LoVo (cell line): ENCODE measurements at places on chromosomes 16 and 17.

DNA sequence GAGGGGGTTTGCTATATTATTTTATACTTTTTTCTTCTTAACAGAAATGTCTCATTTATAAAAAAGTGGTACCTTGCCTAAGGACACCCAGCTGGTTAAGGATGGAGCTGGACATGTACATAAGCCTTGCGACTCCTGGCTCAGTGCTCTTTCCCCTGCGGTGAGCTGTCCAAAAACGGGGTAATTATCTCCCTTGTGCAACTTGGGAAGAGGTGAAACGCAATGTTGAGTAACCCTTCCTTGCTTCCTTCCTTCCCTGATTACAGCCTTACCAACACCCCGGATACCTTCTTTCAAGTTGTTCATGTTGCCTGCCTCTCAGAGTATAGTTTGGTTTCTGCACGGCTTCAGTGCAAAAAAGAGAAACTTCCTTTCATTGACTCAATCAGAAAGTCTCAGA is 94.1 kb upstream of the XYLT1 start:
- no peak for DNase-seq

DNA sequence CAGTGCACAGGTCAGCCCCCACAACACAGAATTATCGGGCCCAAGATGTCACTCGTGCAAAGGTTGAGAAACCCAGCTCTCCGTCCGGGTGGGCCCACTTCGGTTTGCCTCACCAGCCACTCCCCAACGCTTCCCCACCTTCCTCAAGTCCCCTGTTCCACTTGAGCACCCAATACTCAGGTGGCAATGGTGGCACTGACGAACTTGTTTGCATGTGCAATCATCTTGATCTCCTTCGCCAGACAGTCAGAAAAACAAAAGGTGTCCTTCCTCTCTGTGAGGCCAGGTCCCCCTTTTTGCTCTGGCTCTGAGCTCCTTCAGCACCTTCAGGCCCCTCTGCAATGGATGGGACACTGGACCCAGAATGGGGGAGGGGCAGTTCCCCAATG is 3.7 kb downstream of the GGA2 start:
- no peak for DNase-seq

- no peak for DNase-seq
Measured at GRCh38 chr17:16423226-16423872, 8.0 kb downstream of the TRPV2 start.

DNA sequence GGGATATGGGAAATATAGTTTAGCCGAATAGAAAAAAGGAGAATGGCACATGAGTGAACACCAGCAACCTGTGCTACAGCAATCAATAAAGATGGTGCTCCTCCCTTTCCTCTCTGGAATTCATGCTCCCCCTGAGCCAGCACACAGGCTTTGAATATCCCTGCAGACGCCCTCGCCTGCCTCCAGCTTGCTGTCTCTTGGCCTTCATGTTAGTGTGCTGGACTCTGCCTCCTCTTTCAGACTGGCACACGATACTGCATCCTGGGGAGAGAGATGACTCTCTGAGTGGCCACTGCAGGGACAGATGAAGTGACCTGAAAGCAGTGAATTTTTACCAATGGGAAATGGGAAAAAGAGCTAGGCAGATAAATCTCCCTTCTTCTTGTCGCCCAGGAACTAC is 498.6 kb upstream of the SALL1 start:
- DNase-seq: no peak

- no peak for DNase-seq
Measured at GRCh38 chr16:22370038-22370820, 4.2 kb downstream of the CDR2 start.

GRCh38 chr16:65786916-65787315 is 579.6 kb upstream of the CDH5 start:
- DNase-seq: no peak

DNA sequence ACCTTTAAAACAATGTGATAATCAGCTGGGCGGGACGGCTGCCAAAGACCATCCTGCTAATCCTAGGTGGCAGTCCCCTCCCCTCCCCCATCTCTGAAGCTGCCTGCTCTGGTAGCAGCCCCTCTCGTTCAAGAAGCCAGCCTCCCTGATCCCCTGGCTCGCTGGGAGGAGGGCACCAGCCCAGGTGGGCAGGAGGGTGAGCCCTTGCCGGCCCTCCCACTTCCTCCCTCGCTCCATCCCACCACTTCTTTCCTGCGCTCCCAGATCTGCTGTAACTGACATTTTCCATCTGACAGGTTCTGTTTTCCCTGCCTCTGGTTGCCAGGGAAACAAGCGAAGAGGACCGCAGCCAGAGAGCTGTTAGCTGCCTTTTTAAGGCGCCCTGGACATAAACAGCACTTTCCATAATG is 155.7 kb upstream of the TNRC6C start:
- no peak for DNase-seq

- DNase-seq: no peak
Measured at GRCh38 chr17:82592289-82592766, 55.9 kb downstream of the WDR45B start.

DNA sequence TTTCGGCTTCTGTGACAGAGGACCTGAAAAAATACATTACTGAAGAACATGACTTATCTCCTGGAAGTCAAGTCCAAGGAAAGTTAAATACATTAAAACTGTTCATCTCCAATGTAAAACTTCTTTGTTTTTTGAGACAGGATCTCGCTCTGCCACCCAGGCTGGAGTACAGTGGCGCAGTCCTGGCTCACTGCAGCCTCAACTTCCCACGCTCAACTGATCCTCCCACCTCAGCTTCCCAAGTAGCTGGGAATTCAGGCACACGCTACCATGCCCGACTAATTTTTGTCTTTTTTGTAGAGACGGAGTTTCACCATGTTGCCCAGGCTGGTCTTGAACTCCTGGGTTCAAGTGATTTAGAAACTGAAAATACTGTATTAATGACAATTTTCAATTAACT is 9.7 kb upstream of the TERB1 start:
- no peak for DNase-seq

DNA sequence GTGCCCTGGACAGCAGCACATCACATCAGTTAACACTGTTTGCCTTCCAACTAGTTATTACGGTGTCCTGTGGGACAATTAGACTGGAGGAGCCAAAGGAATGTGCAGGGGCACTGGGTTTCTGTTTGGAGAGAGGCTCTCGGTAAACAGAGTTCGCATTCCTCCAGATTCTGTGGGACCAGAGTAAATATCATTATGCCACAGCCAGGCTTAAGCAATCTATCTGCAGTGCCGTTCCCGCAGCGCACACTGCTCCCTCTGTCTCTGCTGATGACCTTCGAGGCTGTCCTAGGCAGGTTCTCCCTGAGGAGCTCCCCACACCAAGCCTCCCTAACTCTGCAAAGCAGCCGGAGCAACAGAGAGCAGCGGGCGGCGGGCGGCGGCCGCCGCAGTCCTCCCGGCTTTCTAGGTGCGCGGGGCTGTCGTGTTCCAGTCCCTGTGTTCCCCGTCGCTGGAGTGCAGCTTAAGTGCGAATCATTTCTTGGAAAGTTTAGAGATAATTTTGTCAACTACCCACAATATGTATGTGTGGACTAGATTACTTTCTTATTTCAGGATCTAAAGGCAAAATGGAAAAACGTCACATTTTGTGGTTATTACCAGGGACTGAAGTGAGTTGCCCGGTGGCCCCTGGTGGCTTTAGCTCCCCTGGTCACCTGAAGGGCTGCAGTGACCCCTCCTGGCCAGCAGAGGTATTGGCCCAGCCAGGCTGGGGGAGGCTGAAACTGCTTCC is 43.3 kb downstream of the PGS1 start:
- peak; percentile 59 for DNase-seq

GRCh38 chr16:68902003-68902968 is 59.0 kb downstream of the TANGO6 start:
- DNase-seq: peak; percentile 46

DNA sequence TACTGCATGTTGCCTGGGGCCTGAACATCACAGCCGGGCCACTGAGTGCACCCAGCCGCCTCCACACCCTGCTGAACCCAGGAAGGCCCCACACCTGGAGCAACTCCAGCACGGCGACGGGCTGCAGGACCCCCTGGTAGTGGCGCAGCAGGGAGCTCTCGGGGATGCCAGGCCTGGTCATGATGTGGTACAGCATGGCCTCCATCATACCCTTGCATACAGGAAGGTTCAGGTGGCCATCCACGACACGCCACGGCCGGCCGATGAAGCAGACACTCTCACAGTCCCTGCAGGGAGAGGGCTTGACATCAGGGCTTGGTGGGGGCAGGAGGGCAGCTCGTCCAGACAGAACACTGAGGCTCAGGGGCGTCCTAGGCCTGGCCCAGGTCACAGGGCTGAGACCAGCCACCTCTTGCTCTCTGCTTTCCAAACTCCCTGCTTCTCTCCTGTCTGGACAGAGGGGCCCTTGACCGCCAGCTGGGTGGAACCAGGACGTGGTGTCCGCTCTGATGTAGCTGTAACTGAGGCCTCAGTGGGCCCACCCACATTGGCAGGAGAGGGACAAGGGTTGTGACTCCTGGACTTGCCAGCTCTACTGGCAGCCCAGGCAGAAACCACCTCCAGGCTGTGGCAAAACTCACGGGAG is 60.3 kb downstream of the IL21R start:
- DNase-seq: no peak

- DNase-seq: peak; percentile 34
Measured at GRCh38 chr17:72977771-72978417, 114.6 kb downstream of the SLC39A11 start.

- DNase-seq: no peak
Measured at GRCh38 chr17:58703137-58703915, 10.9 kb downstream of the RAD51C start.

- DNase-seq: no peak
Measured at GRCh38 chr17:17870247-17870646, 33.5 kb upstream of the SREBF1 start.

DNA sequence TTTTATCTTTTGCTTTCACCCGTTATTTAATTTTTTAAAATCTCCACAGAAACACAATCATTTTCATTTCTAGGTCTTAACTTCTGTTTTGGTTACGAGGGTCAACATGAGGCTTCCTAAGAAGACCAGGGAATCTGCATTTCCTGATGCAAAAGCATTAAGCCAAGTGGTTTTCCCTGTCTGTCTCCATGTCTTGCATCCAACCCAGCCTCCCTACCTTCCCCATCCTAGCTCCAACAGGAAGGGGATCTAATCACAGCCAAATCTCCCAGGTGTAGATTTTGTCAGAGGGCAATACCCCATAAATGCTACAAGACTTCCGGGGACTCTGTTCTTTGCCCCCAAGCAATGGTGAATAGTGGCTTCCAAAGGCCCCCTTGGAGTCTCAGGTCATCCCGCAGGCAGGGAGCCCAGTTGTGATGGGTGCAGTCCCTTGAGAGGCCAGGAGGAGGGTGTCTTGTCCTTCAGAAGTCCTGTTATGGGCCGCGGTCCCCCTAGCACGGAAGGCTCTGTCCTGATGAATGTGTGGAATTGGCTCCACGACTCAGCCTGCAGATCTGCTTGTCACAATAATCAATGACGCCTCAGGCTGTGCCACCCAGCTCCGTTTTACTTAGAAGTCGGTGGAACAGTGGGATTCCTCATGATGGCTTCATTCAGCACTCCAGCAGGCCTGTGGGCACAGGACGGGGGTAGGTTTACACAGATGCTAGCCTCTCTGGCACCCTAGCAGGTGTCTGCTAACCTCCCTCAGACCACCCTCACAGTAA is 141.1 kb downstream of the RGS9 start:
- peak; percentile 86 for DNase-seq

DNA sequence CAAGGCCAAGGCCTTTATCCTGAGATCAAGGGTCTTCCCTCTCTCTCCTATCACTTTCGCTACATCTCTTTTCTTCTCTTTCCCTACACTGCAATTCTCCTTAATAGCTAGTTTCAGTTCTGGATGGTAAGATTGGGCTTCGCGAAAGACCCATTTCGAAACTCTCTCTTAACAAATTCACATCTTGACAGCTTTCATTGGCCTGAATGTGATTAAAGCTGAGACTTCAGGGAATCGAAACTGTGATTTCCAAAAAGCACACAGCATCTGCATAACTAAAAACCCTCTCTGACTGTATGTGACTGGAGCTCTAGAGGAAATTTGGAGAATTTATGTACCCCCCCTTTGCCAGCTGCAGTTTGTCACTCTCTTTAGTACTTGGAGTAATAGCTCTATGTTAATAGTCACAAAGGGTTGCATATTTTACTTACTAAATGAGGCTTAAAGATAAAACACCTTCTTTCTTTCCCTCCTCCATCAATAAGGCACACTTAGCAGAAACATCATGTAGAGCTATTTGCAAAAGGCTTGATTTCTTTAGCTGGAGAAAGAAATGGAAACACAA is 105.3 kb upstream of the FAM20A start:
- no peak for DNase-seq

GRCh38 chr17:50924300-50924699 is 58.1 kb upstream of the TOB1 start:
- no peak for DNase-seq

- DNase-seq: no peak
Measured at GRCh38 chr17:17206913-17207335, 791 bp upstream of the PLD6 start.

DNA sequence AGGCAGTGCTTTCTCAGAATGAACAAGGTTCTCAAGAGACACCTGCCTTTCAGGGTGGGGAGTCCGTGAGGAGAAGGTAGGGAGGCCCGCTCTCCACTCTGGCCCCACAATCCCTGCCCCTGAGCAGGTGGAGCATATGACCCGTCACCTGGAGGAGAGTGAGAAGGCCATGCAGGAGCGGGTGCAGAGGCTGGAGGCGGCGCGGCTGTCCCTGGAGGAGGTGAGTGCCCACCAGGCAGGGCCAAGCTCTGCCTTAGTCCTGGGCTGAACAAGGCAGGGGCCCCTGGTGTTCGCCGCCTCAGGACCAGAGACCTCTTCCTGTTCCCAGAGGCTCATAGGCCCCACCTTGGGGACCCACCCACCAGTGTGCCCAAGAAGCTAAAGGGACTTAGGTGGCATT is 2.5 kb upstream of the RAC3 start:
- DNase-seq: no peak
